H1 (cell line): ENCODE measurements at places on chromosomes 7 and 10. TPM values are rescaled to one million over a fixed set of nuclear protein-coding genes. Genes with fewer than 3 reads are reported as not detected.

GRCh38 chr10:117476716-117477115, 65.8 kb upstream of the EMX2 start:
- DNase-seq, result no peak

DNA sequence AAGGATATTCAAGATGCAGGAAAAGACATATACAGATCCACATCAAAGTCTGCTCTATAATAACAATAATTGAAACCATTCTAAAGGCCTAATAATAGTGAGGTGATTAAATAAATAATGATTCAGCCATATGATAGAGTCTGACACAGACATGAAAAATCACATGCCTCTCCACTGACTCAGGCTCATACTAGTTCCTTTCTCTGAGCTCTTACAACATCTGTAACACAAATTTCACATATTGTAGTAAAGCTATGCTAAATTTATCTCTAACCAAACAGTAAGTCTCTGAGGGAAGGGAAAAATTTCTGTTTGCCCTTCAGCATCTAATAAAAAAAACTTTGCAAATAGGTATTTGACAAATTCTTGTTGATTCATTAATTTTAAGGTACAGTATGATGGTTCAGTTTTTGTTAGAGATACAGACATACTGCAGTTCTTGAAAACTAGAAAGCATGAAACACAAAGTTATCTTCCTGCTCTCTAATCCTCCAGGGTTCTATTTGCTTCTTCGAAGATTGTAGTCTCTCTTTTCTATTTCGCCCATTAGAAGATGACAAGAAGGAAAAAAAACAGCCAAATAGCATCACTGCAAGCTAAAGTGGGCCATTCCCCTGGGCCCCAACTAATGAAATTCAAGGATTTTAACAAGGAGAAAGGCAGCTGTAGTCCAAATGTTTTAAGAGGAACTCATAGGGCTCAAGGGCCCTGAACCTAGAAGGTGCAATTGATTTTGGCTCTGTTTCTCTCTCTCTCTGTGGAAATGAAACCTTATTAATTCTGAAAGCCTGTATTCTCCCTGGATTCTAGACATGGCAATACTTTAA, 53.9 kb downstream of the CUBN start:
- DNase-seq, result no peak

GRCh38 chr7:88151119-88151790, 68.6 kb downstream of the SRI start:
- DNase-seq, result no peak

DNA sequence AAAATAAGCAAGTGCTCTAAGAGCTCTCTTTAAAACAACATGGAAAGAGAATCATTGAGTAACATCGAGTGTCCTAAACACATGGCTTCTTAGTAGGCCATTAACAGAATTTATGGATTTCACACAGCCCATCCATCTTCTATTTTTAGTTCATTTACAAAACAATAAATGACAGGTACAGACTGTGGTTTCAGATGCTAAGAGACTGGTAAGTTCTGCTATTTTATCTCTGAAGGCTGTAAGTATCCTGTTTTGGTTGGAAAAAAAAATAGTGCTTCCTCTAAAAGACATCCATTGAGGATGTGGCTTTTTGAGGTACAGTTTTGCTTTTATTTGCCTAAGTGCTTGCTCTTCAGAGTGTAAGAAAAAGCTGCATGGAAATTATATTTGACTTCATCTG, 27.4 kb upstream of the GNAI1 start:
- no peak for DNase-seq

GRCh38 chr7:137449016-137449415, 105.5 kb upstream of the PTN start:
- DNase-seq, result no peak

DNA sequence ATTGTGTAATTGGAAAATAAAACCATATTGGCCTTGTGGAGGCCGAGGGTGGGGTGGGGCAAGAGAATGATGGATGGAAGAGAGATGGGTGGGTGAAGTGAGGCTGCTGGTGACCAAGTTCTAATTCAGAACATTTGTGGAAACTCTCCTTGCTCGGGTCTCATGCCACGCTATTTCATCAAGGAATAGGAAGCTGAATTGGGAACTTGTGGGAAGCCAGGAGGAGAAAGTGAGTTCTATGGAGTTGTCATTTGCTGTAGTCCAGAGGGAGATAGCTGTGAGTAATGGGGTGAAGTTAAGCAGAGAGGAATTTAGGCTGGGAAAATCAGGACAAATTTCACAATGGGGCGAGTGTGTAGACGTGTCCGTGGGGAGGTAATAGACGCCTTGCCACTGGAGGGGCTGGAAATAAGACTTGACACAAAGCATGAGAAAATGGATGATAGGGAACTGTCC, 339.2 kb downstream of the LRMDA start:
- no peak for DNase-seq

DNA sequence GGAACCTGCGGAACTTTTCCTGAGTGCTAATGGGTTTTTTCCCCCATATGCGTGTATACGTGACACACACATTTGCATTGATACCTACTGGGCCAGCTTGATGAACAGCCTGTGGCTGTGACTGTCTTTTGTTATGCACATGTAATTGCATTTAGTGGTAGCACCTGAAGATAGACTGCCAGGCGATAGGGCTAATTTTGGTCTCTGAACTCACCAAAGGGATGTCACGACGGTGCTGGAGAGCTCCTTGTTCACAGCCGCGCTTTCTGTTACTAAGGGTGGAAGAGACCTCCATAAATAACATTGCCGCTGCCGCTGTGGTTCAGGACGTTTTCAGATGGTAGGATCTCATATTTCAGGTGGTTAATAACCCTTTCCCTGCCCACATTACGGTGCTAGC, 133.2 kb downstream of the CAMK1D start:
- DNase-seq, result peak; percentile 25

GRCh38 chr10:79505829-79506228, 6.5 kb upstream of the EIF5AL1 start:
- no peak for DNase-seq

- DNase-seq, result no peak
Measured at GRCh38 chr10:44587488-44588318, 202.8 kb upstream of the CXCL12 start.

DNA sequence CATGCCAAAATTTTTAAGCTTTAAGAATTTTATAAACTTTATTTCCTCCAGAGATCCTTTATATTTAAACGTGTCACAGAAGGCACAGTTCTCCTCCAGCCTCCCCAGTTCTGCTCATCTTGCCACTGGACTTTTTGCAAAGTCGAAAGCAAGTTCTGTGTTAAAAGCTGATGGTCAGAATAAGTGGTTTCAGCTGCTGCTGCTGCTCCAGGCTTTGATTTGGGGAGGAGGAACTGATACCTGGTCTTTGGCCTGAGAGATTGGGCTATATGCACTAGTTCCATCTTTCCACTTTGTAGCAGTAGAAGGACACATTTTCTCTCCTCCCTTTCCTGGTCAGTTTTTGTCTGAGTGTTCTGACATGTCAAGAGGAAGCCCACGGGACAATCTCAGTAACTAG, 435.9 kb upstream of the PHF14 start:
- DNase-seq, result no peak

GRCh38 chr10:132728741-132729140, 57.2 kb downstream of the NKX6-2 start:
- DNase-seq, result no peak

DNA sequence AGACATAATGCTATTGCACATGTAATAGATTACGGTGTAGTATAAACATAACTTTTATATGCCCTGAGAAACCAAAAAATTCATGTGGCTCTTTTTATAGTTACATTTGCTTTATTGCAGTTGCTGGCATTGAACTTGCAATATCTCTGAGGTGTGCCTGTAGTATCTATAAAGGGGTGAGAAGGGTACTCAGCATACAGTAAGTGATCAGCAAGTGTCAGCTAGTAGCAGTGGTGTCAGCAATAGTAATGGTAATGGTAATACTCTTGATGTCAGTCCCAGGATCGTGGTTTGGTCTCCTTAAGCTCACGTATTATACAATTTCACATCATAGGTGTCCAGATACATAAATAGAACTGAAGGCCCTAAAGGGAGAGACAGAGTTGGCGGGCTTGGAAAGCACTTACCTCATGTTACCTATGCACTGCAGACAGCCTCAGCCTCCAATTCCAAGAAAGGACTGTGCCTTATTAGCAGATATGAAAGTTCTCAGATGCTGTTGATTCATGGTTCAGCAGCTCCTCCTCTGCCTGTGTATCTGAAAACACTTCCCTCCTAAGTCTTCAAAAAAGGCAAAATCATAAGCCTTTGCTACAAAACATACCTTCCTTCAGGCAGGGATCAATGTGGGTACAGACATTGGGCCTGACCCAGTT, 6.6 kb upstream of the GIMAP7 start:
- DNase-seq, result no peak

- DNase-seq, result no peak
Measured at GRCh38 chr10:36493516-36493880, 631.9 kb upstream of the ANKRD30A start.

- DNase-seq, result no peak
Measured at GRCh38 chr10:58264780-58265179, 2.9 kb downstream of the IPMK start.

DNA sequence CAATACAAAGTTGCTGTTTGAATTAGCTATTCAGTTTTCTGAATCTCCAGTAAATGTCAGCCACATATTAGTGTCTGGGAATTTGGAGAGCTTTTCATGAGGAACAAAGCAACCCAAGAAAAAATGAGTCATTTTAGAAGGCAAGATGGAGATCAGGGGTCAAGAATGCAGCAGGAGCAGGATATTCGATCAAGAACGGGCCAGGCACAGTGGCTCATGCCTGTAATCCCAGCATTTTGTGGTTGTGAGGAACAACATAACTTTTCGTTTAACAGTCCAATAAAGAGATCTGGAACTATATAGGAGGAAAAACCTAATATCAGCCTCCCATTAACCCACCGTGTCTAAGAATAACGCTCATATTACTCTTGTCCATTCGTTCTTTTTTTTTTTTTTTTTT, 600.5 kb downstream of the MAGI2 start:
- no peak for DNase-seq

DNA sequence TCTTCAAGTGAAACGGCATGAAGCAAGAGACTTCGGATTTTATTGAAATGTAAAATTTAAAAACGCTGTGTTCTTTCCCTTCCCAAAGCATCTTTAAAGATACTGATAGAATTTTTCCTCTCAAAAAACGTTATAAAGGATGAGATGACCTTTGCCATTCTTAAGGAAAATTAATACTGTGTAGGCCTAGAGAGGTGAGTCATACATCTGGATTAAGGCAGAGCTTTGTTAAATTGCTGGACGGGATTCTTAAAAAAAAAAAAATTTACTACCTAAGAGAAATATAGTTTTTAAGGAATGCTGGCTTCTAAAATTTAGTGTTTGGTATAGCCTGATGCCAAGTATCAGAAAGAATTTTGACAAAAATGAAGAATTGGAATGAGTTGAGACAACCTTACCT, 6.3 kb upstream of the HBP1 start:
- DNase-seq, result no peak

GRCh38 chr7:65454469-65454868, 80.8 kb downstream of the ZNF92 start:
- no peak for DNase-seq

DNA sequence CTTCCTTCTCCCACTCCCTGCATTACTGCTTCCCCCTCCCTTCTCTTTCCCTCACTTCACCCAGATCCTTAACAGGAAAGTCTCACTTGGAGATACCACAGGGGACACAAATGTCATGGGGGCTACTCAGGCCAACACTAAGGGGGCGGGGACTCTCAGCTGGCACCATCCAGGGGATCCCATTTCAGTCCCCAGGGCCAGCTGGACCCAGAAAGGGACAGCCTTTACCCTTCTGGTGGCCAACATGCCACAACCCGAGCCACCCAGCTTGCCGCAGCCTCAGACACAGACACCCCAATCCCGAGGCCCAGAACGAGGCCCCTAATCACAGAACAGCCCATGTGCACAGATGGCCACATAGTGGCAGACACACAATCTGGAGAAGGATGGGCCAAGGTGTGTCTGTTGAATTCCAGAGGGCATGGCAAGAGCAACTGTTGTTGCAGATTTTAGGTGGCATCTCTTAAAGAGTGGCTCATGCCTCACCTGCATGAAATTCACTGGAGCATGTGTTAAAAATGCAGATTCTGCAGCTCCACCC, 5.6 kb downstream of the CAMK2G start:
- DNase-seq, result no peak

GRCh38 chr10:23472181-23472580, 33.3 kb downstream of the OTUD1 start:
- no peak for DNase-seq

DNA sequence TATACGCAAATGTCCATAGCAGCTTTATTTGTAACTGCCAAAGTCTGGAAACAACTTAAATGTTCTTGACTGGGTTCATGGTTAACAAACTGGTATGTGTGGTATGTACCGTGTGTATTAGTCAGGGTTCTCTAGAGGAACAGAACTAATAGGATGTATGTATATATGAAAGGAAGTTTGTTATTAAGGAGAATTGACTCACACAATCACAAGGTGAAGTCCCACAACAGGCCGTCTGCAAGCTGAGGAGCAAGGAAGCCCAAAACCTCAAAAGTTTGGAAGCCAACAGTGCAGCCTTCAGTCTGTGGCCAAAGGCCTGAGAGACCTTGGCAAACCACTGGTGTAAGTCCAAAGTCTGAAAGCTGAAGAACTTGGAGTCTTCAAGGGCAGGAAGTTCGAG, 66.8 kb downstream of the TMEM168 start:
- no peak for DNase-seq

- DNase-seq, result no peak
Measured at GRCh38 chr10:67259319-67259929, 333.6 kb downstream of the LRRTM3 start.

- no peak for DNase-seq
Measured at GRCh38 chr7:56099653-56100052, 6.6 kb downstream of the CHCHD2 start.

GRCh38 chr7:99623702-99624447, 7.1 kb downstream of the ZSCAN25 start:
- DNase-seq, result no peak

GRCh38 chr10:87829986-87830729, 12.1 kb upstream of the ATAD1 start:
- no peak for DNase-seq

DNA sequence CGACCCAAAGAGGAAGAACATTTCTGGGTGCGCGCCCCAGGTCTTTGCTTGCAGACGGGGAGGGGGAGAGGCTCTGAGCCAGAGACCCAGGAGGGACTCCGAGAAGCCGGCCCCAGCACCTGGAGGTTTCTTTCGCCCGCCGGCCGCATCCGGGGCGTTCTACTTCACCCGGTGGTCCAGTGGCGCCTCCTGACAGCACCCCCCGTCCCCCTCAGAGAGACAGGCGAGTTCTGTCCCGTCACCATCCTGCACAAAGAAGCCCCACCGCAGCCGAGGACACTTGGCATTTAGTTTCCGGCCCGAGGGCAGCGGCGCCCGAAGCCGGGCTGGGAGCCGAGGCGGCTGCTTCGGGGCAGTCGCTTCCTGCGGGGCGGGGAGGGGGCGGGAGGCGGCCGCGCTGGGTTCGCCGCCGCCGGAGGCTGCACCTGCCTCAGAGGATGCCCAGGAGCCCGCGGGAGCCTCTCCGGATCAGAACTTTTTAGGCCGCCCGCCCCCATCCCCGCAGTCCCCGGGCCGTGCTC, at the start of gene TMEM178B:
Gene TMEM178B (plus strand): TSS at position 424 of the 521 bp plus-strand sequence.
- DNase-seq, result peak; percentile 83

The OPALIN gene
- not detected in 2 replicates for total RNA-seq

The ZNF25 gene
- total RNA-seq, result 0.78 and 1.3 TPM in 2 replicates

The ZNF804B gene
- not detected in 2 replicates for total RNA-seq

The PDE6C gene
- not detected in 2 replicates for total RNA-seq

The PNLIPRP1 gene
- not detected in 2 replicates for total RNA-seq

The CAMK2B gene
- total RNA-seq, result 0.15 and 0.17 TPM in 2 replicates

The MMRN2 gene
- total RNA-seq, result 0.96 and 1.2 TPM in 2 replicates

The LLCFC1 gene
- not detected in 2 replicates for total RNA-seq

The AKR1D1 gene
- not detected in 2 replicates for total RNA-seq

The DENND2A gene
- total RNA-seq, result 11.4 and 13.0 TPM in 2 replicates
